ENCODE measurements at places on chromosomes 11 and 22. TPM values are rescaled to one million over a fixed set of nuclear protein-coding genes. Genes with fewer than 3 reads are reported as not detected.

Gene UBE2L3
- 27.9 TPM for total RNA-seq

Gene MS4A15
- total RNA-seq = not detected

Gene RASGRP2
- 30.8 TPM for total RNA-seq

Gene FJX1
- total RNA-seq = 9.2 TPM

Gene ARRB1
- 14.1 TPM for total RNA-seq

Gene CNGA4
- not detected for total RNA-seq

Gene IGLL1
- 1.5 TPM for total RNA-seq

All from tongue (tissue), 3 donors.